ENCODE measurements at places on chromosomes 1 and 21.

GRCh38 chr1:182742780-182743179, 46.8 kb upstream of the NPL start:
- no peak for DNase-seq

DNA sequence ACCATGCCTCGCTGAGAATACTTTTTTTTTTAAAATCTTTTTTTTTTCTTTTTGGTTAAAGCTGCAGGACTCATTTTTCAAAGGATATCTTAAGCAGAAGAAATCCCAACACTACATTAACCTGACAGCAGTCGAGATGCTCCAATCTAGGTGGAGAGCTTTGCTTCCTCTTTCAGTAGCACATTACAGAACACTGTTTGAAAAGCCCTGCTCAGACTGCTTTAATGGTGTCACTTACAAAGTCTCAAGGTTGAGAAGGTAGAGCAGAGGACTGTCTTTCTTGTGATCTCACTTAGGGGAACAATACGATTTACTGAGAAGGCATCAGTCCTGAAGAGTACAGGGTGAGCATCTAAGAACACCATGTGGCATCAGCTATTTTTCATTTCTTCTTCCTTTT, 21.0 kb upstream of the CPLANE2 start:
- no peak for DNase-seq

GRCh38 chr1:180842052-180842451, 70.6 kb upstream of the KIAA1614 start:
- no peak for DNase-seq

DNA sequence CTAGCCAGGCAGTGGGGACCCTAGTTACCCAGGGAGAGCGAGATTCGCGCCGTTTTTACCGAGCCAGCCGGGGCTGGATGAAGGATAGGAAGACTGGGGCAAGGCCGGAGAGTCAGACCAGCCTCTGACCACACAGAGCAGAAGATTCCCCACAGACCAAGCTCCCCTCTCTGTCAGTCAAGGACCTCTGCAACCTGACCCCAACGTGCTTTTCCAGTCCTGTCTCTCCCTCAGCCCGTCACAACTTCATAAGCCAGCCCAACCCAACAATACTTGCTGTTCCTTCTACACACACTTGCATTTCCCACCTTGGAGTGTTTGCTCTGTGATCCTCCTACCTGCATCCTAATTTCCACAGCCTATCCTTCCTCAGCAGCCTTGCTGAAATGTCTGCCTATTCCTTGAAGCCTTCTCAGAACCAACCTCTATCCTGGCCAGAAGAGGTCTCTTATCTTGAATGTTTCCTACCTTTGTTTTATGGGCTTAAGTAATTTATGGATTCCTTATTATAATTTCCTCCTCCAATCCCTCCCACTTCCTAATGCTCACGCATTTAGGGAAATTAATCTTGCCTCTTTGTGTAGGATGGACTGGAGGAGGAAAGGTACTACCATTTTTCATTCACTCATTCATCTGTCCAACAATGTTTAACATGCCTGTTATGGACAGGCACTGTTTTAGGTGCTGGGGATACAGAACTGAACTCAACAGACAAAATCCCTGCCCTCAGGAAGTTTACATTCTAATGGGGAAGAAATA, at the start of gene GSTM3:
TSS of gene GSTM3 (minus strand) at position 424 of the 759 bp plus-strand sequence. CDS start 751 bp downstream, outside the sequence.
- DNase-seq = no peak

DNA sequence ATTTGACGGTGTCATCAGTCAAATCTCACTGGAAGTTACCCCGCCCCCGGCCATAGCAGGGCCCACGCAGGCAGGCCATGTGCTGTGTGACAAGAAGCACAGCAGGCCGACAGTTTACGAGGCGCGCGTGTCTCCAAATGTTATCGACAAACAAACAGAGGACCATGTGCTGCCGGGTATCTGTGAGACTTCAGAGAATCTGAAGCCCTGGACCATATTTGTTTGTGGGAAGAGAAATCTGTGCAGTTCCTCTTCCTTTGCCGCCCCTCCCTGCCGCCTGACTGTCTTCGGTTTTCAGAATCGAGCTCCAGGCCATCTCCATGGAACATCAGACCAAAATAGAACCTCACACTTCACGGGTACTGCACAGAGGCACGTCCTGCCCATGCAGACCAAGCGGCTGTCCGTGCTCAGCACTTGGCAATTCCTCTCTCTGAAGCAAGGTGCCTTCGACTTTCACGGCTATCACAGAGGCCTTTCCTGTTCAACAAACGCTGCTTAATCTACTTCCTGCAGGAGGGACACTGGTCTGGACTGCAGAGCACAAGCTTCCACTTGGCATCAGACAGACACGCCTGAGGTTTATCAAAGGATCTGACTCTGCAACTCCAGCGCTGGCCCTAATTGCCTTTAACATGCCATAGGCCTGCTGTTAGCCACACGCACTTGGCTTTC, 135.7 kb upstream of the KRTAP19-8 start:
- no peak for DNase-seq

GRCh38 chr1:215228193-215228592, 145.7 kb downstream of the KCNK2 start:
- DNase-seq = no peak

DNA sequence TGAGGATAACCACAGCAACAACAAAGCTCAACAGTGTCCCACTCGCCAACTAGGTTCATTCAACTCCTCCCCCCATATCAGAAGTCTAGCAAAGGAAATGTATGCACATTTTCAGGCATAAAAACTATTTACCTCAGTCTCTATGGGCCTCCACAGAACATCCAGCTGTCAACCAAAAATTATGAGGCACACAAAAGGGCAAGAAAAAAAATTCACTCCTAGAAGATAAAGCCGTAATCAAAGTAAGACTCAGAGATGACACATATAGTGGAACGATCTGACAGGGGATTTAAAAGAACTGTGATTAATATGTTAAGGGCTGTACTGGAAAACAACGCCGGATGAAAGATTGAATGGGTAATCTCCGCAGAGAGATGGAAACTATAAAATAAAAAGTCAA, 158.7 kb downstream of the NTPCR start:
- no peak for DNase-seq

DNA sequence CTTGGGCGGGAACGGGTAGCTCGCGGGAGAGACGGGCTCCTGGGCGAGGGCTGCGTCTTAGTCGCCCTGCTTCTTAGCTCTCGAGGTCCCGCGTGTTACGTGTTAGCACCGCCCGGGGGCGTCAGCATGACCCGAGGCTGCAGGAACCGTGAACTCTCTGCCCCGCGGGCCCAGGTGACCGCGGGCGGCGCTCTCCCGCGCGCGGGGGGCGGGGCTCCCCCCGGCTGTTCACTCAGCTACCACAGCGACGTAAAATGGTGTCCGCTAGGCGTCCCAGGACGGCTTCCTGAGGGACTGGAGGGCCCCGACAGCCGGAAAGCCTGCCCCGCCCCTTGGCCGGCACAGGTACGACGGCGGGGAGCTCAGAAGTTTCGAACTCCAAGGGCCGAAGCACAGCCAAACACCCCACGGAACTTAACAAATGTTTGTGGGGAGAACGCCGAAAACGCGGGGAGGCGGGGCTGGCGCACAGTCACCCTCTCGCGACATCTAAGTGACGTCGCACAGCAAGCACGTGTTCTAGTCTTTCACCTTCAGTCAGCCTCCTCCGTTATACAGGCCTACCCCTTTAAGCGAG, 780 bp upstream of the RBM15 start:
- no peak for DNase-seq

GRCh38 chr1:208942394-208943130, 641.0 kb upstream of the CAMK1G start:
- no peak for DNase-seq

DNA sequence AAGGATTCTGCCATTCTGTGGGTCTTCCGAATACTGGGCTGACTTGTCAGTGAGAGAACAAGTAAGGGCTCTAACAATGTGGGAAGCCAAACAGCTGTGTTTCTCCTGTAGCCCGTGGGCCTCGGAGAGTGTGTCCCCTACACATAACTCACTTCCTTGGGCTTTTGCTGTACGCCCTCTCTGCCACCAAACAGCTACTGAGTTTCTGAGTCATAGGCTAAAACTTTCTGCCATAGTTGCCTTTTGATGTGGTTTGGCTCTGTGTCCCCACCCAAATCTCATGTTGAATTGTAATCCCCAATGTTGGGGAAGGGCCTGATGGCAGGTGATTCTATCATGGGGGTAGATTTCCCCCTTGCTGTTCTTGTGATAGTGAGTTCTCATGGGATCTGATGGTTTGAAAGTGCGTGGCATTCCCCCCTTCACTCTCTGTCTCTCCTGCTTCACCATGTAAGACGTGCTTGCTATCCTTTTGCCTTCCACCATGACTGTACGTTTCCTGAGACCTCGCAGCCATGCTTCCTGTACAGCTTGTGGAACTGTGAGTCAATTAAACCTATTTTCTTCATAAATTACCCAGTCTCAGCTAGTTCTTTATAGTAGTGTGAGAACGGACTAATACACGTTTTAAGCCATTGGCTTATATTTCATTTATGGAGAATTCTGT, 194.8 kb upstream of the HMCN1 start:
- DNase-seq = no peak

DNA sequence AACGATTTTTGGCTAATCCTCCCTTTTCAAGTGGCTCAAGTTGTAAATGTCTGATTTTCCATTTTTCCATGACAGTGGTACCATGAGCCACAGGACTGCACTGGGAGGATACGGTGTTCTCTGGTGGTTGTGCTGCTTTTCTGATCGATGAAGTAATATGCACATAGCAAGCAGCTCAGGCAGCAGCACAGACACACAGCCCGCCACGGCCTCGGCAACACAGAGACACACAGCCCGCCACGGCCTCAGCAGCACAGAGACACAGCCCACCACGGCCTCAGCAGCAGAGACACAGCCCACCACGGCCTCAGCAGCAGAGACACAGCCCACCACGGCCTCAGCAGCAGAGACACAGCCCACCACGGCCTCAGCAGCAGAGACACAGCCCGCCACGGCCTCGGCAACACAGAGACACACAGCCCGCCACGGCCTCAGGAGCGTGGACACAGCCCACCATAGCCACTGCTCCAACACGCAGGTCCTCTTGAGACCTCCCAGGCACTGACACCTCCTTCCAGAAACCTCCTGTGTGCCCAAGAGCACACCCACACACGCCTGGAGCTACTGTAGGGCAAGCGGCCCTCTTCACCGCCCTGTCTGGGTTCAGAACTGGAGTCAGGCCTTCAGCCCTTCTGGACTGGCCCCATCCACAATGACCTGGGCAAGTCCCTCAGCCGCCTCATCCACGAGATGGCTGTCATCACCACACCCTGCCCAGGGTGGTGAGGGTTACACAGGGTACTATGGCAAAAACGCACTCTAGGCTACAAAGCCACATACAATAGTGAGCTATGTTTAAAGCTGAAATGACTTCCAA, 10.4 kb downstream of the PTTG1IP start:
- no peak for DNase-seq

GRCh38 chr1:119034359-119034758, 46.2 kb upstream of the TBX15 start:
- no peak for DNase-seq

- DNase-seq = no peak
These were observed 197.3 kb downstream of the MRPL39 start for GRCh38 chr21:25409978-25410377.

GRCh38 chr1:179825206-179825605, 52.4 kb downstream of the TOR1AIP2 start:
- no peak for DNase-seq

DNA sequence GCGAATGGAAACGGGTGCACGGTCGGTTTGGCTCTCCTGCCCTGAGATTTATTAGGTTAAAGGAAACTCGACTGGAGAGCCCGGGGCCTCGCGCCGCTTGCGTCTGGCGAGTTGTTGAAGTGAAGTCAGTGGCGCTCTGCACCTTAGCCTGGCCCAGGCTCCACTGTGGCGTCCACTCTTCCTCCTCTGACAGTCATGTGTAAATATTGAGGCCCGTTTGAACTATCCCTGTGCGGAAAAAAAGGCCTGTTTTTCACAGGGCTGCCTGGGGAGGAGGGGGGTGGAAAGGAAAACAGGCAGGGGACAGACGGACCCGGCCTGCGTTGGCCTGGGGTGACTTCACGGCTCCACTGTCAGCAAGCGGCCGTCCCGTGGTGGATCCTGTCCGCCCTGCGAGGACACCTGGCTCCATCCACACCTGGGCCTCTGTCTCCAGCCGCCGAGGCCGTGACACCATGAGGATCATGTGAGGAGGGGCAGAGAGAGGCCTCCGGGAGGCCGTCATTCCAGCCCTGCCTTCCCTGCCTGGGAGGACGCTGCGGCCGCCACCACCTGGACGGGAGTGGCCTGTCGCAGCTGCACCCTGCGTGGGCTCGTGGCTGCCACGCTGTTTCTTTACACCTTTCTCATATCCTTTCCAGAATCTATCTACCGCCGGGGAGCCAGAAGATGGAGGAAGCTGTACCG, 59.8 kb downstream of the FAAP20 start:
- DNase-seq = no peak

DNA sequence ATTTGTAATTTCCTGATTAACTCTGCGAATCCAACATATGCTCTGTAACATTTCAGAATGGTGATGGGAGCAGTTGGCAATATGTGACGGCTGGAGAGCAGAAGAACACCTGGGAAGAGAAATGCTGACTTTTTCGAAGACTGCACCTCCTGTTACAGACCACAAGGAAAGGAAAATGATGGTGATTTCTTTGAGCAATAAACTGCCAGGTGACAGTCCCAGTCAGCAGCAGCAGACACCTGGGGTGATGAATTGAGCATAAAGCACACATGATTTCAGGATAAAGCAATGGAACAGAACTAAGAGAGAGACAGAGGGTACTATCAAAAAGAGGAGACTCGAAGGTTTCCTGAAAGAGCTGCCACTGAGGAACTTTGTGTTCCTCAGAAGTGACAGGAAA, 528.6 kb downstream of the NEGR1 start:
- no peak for DNase-seq

DNA sequence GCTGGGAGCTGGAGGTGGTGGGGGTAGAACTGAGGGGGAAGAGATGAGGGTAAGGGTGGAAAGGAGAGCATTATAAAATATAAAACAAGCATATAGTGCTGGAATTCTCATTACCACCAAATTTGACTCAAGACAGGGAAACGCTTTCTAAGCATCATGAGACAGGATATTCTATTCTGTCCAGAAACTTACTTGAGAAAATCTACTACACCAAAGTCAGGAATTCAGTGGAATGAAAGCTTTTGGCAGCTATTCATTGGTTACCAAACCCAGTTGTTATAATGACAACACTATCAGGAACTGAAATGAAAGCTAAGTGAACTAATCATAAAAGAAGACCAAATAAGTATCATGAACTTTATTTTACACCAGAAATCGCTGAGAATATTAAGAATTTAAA, 14.5 kb downstream of the AIDA start:
- DNase-seq = no peak

DNA sequence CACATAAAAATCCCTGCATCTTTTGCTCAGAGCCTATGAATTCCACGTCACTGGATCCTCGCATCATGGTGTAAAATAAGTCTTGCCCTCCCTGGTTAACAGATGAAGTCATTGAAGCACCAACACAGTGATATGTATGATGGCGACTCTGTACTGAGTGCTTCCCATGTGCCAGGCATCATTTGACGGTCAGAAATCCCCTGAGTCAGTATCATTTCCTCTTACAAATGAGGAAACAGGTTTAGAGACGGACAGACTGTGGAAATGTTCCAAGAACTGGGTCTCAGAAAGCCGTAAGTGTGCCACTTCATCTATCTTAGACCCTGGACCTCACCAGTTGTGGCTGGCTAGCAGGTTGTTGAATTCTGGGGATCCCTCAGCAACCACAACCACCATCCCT, 5.1 kb upstream of the OLFML2B start:
- no peak for DNase-seq

- DNase-seq = no peak
These were observed 10.8 kb downstream of the CD46 start for GRCh38 chr1:207762622-207763021.

Measured in HCT116 (cell line).